Gastroesophageal sphincter (tissue), 4 donors: ENCODE measurements at places on chromosomes 11 and 22. TPM values are rescaled to one million over a fixed set of nuclear protein-coding genes. Genes with fewer than 3 reads are reported as not detected.

FDXACB1 gene
- total RNA-seq = 0.94 TPM

GRCh38 chr11:12083380-12083779 lies 27.0 kb upstream of the MICAL2 start:
- ATAC-seq = no peak

TUBA8 gene
- 1.3 TPM for total RNA-seq

DNA sequence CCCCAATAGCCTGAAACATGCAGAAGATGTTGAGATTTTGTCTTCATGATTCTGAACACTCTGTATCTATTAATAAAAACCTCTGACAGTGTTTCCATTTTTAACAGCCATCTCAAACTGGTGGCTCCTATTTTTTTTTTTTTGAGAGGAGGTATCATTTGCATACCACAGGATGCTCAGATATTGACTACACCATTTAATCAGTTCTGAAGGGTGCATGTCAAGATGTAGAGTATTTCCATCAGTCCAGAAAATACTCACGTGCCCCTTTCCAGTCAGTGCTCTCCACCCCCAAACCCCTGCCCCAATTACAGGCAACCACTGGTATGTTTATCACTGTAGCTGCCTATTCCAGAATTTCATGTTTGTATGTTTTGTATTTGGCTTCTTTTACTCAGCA lies 85.3 kb upstream of the SORL1-AS1 start:
- no peak for ATAC-seq

GRCh38 chr11:64148226-64148916 lies 17.5 kb downstream of the MACROD1 start:
- ATAC-seq = peak; percentile 70
